ENCODE measurements at places on chromosomes 2 and 18. TPM values are rescaled to one million over a fixed set of nuclear protein-coding genes. Genes with fewer than 3 reads are reported as not detected.

The LYPD1 gene
- not detected for total RNA-seq

The COL3A1 gene
- total RNA-seq: 16.9 TPM

The DCC gene
- total RNA-seq: not detected

The ITPRID2 gene
- 59.0 TPM for total RNA-seq

The SP5 gene
- total RNA-seq: not detected

The EGR4 gene
- not detected for total RNA-seq

The SH3RF3 gene
- total RNA-seq: 1.1 TPM

The NR4A2 gene
- 0.84 TPM for total RNA-seq

The NRBP1 gene
- total RNA-seq: 83.3 TPM
